T-helper 17 cell (primary cell): ENCODE measurements at places on chromosomes 2 and 18. TPM values are rescaled to one million over a fixed set of nuclear protein-coding genes. Genes with fewer than 3 reads are reported as not detected.

The STAT4 gene
- 128 TPM for total RNA-seq

The LIPG gene
- not detected for total RNA-seq

The SNORC gene
- total RNA-seq: 1.0 TPM

The AQP4 gene
- total RNA-seq: not detected

The MAP4K3 gene
- 18.8 TPM for total RNA-seq

The RAD51AP2 gene
- not detected for total RNA-seq

The NETO1 gene
- not detected for total RNA-seq

The HAUS1 gene
- 14.9 TPM for total RNA-seq

The SOWAHC gene
- total RNA-seq: 1.1 TPM

DNA sequence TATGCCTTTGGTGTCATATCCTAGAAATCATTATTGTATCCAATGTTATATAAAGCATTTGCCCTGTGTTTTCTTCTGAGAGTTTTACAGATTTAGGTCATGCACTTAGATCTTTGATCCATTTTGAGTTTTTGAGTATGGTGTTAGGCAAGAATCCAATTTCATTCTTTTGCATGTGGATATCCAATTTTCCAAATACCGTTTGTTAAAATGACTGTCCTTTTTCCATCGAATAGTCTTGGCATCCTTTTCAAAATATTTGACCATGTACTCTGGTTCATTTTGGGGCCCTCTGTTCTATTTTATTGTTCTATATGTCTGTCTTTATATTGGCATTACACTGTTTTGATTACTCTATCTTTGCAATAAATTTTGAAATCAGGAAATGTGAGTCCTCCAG is 23.8 kb upstream of the KCNJ13 start:
- no peak overlapping the region for H3K27ac ChIP-seq
- H3K4me3 ChIP-seq: no peak overlapping the region
- no peaks in the 10 kb centered on the region for H3K36me3 ChIP-seq
- no peaks in the 10 kb centered on the region for H3K27me3 ChIP-seq

DNA sequence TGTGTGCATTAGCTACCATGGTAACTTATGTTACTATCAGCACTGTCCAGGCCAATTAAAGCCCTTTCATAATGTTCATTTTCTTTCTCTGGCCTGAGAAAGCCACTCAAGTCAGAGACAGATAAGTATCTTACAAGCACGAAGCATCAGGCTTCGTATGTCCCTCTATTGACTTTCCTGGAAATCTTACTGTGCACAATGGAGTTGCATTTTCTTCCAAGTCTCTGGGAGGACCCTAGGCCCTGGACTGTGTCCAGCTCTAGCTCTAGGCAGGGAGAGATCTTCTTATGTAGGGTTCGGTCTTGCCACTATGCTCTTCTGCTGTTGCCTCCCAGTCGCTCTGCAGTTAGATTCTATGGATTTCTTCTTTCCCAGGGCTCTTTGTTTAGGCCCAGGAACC is 40.0 kb upstream of the ITGA6 start:
- no peaks in the 10 kb centered on the region for H3K36me3 ChIP-seq
- no peak overlapping the region for H3K4me3 ChIP-seq
- no peaks in the 10 kb centered on the region for H3K4me1 ChIP-seq
- no peak overlapping the region for H3K27ac ChIP-seq

DNA sequence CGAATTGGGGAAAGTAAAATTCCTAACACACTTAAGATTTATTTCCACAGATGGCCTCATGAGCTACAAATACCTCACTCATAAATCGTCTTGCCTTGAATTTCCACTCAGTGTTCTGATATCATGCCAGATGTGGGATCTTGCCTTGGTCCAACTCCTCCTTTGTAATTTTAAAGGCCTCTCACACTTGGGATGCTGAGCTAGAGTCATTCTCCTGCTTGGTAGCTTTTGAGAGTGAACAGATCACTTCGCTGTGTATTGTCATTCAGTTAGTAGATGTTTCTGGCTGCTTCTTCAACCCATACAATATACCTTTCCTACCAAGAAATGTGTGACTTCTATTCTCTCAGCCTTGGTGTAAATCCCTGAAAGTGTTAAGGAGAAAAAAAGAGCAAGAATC is 309.2 kb downstream of the NRXN1 start:
- H3K27me3 ChIP-seq: no peaks in the 10 kb centered on the region
- no peak overlapping the region for H3K27ac ChIP-seq
- no peaks in the 10 kb centered on the region for H3K4me1 ChIP-seq
- DNase-seq: no peak
- no peaks in the 10 kb centered on the region for H3K36me3 ChIP-seq

DNA sequence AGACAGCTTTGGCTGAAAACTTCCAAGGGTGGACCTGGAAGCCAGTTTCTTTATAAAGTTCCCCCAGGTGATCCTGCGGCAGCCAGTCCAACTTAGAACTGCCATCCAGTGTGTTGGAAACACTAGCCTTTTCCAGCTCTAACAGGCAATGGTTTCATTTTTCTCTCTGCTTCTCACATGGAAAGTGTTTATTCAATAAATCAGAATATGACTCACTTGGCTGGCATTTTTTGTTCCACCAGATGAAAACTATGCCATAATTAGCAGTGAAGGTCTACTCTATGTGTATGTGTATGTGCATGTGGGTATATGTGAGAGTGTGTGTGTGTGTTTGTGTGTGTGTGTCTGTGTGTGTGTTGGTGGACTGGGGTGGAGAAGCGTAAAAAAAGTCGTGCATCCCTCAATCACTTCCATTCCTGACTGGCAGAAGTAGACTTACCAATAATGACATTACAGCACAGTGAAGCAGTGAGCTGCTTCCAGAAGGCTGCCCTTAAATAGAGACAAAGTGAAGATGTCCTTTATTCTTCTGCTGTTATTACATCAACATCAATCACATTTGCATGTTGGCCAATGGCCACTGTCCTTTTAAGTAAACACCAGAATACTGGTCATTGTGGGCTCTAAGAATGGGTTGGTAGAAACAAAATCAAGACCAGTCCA is 90.9 kb upstream of the SETBP1 start:
- H3K27ac ChIP-seq: no peak overlapping the region
- H3K4me3 ChIP-seq: no peak overlapping the region
- DNase-seq: no peak

DNA sequence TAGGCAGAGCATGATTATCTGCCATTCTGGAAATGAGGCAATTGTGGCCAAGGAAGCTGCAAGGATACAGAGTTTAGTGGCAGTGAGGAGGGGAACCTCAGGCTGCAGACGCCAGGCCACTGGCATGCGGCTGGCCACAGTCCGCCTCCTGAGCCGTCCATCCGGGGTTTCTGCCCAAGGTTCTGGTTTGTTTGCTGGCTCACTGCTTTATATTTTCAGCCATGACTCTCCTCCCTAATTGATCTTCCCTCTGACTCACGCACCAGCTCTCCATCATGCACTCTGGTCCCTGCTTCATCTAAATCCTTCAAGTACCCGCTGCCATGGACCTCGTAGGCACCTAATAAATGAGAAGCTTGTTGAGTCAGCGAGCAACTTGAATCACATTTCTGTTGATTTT is 107.8 kb upstream of the REV1 start:
- H3K36me3 ChIP-seq: no peaks in the 10 kb centered on the region
- no peak overlapping the region for H3K27ac ChIP-seq
- peaks cover 2% of the 10 kb centered on the region for H3K4me1 ChIP-seq
- H3K27me3 ChIP-seq: peaks cover 14% of the 10 kb centered on the region
- DNase-seq: no peak

GRCh38 chr2:179702912-179703311 is 158.5 kb downstream of the ZNF385B start:
- no peaks in the 10 kb centered on the region for H3K4me1 ChIP-seq
- H3K27ac ChIP-seq: no peak overlapping the region
- no peak overlapping the region for H3K4me3 ChIP-seq
- H3K27me3 ChIP-seq: no peaks in the 10 kb centered on the region
- H3K36me3 ChIP-seq: no peaks in the 10 kb centered on the region
- DNase-seq: no peak

DNA sequence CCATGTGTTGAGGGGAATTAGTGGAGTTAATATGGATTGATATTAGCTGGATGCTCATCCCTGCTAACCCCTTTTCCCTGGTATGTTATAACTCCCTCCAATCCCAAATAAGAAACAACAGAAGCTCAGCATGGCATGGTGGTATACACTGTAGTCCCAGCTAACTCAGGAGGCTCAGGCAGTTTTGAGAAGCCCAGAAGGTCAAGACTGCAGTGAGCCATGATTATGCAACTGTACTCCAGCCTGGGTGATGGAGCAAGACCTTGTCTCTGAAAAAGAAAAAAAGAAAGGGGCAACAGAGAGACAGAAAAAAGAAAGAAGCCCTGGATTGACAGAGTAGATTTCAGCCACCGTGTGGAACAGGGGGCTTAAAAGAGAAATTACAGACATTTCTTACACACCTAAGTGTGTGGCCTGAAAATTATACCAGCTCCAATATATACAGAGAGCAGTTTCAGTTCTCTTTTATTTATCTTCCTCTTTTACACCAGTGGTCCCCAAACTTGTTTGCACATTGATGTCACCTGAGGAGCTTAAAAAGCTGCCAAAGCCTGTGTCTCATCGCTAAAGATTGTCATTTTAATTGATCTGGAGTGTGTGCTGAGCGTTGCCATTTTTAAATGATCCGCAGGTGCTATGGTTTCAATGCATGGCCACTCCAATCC is 203.6 kb downstream of the UBE2E3 start:
- peaks cover 7% of the 10 kb centered on the region for H3K36me3 ChIP-seq
- no peaks in the 10 kb centered on the region for H3K27me3 ChIP-seq
- H3K27ac ChIP-seq: no peak overlapping the region
- peaks cover 9% of the 10 kb centered on the region for H3K4me1 ChIP-seq
- H3K4me3 ChIP-seq: no peak overlapping the region
- DNase-seq: no peak

GRCh38 chr18:43314941-43315340 is 37.7 kb upstream of the SYT4 start:
- H3K27ac ChIP-seq: no peak overlapping the region
- H3K36me3 ChIP-seq: no peaks in the 10 kb centered on the region
- H3K4me1 ChIP-seq: no peaks in the 10 kb centered on the region
- no peaks in the 10 kb centered on the region for H3K27me3 ChIP-seq
- no peak overlapping the region for H3K4me3 ChIP-seq
- no peak for DNase-seq

- no peak overlapping the region for H3K4me3 ChIP-seq
- no peak overlapping the region for H3K27ac ChIP-seq
- no peak for DNase-seq
Observed at GRCh38 chr2:146869328-146869727, 975.5 kb upstream of the ACVR2A start.

- H3K36me3 ChIP-seq: peaks cover 4% of the 10 kb centered on the region
- no peak for DNase-seq
- H3K27me3 ChIP-seq: no peaks in the 10 kb centered on the region
- H3K4me3 ChIP-seq: peak overlapping the region; percentile 97
Observed at GRCh38 chr2:201233812-201234662, 26.3 kb upstream of the CASP8 start.
